ENCODE measurements at places on chromosomes 3 and 15.

DNA sequence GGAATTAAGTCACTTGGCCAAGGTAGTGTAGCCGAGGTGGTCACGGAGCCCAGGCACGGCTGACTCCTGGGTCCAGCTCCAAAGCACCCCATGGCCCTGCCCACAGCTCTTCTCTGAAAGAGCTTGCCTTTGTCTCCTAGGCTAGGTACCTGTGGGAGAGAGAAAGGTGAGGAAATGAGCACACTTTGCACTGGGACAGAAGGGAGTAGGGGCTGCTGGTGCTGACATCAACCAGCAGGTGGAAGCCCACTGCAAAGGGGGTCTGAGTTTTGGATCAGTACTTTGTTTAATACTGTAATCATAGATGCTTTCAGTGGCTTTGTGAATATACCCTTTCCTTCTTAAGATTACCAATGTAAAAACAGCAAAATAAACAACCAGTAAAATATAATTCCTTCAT, 128.3 kb upstream of the EIF1B start:
- DNase-seq: no peak

- DNase-seq: no peak
Observed at GRCh38 chr3:97432914-97433313, 331.6 kb upstream of the ARL6 start.

DNA sequence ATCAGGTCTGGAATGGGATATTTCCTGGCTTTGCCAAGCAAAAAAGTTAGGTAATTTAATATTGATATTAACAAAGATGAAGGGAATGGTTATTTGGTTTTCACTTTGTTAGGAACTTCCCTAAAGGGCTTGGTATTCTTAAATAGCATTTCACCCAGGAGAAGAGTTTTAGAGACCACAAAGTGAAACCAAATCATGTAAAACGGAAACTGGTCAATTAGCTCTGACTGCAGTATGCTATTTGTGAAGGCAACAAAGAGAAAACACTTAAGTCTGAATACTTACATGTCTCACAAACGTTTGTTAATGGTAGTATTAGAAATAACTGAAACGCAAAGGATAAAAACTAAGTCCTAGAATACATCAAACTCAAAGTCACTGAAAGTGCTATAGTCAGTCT, 32.4 kb upstream of the SETMAR start:
- no peak for DNase-seq

DNA sequence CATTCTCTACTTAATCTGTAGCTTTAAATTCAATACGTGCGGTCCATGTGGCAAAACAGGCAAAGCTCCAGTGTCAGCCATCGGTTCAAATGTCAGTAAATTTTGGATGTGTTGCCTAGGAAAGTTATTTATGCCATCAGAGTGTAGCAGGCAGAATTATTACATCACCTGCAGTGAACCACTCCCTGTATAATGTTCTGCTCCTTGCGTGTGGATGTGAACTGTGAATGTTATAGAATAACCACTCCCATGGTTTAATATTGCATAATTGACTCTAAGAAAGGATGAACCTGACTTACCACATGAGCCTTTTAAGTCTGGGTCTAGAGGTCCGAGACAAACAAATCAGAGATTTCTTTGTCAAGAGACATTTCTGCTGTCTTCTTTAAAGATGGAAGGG, 145.5 kb downstream of the GOLIM4 start:
- DNase-seq: no peak

GRCh38 chr15:81181220-81181619, 15.5 kb upstream of the IL16 start:
- no peak for DNase-seq

DNA sequence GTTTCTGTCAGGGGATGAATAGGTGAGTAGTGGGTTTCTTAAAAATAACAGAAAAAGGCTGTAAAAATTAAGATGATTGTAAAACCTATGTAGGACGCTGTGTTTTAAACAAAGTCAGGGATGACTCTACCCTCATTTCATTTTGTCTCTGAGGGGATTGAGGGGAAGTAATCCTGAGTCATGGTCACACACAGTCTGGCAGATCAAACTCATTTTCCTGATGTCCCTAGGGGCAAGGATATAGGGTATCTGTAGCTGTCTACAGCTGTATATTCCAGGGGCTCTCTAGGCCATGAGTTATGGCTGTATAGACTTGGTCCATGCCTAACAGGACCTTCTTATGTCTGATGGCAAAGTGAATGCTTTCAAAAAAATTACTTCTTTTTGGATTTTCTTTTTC, 421.1 kb downstream of the PDCD6IP start:
- no peak for DNase-seq

DNA sequence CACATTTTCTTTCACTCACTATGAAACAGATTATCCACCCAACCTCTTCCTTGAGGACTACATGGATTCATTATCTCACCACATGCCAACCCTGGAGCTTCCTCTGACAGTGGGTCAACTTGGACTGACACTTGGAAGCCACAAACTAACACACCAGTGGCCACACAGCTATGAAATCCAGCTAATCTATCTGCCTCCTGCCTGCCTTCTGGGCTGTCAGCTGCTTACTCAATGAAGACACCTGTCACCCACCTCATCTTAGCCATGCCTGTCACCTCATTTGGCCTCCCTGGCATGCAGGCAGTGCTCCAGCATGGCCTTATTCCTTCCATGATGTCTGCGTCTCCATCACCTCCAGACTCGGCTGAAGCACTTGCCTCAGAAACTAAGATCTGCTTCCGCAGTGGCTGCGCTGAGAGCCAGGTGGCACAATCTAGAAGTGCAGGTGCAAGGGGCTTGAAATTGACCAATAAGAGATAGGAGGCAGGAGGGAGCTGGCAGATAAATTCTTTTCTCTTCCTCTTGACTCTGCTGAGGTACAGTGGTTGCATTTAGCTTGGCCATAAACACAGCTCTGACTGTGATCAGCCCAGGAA, 105.2 kb upstream of the RNF7 start:
- DNase-seq: no peak

GRCh38 chr3:69182588-69183316, 60.4 kb upstream of the LMOD3 start:
- peak; percentile 11 for DNase-seq

- DNase-seq: no peak
Observed at GRCh38 chr15:48423342-48423741, 92.1 kb downstream of the DUT start.

GRCh38 chr3:162489853-162490252, 993.2 kb downstream of the OTOL1 start:
- no peak for DNase-seq

DNA sequence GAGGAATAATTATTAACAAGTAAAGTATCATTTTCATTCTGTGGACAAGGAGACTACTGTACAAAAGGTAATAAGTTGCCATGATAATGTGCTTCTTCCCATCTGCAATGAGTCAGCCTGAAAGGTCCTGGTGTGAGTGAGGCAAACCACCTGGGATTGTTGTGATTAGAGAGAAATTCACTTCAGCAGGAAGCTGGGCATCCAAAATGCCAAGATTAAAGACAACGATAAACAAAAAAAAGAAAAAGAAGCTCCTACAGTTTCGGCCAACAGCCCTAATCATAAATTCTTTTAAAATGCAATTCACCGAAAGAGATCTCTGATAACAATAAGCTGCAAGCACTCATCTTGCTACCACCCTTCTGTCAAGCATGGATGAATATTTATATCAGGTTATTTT, 507.8 kb downstream of the TUSC7 start:
- DNase-seq: no peak

GRCh38 chr3:45319996-45320305, 68.4 kb upstream of the LARS2 start:
- peak; percentile 49 for DNase-seq

DNA sequence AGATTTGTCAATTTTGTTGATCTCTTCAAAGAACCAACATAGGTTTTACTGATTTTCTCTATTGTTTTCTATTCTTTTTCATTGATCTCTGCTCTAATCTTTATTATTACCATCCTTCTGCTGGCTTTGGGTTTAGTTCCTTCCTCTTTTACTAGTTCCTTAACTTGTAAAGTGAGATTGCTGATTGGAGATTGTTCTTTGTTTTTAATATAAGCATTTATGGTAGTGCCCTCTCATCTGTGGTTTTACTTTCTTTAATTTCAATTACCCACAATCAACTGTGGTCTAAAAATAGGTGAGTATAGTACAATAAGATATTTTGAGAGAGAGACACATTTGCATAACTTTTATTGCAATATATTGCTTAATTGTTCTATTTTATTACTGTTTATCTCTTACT, 13.2 kb upstream of the CLRN1 start:
- no peak for DNase-seq

DNA sequence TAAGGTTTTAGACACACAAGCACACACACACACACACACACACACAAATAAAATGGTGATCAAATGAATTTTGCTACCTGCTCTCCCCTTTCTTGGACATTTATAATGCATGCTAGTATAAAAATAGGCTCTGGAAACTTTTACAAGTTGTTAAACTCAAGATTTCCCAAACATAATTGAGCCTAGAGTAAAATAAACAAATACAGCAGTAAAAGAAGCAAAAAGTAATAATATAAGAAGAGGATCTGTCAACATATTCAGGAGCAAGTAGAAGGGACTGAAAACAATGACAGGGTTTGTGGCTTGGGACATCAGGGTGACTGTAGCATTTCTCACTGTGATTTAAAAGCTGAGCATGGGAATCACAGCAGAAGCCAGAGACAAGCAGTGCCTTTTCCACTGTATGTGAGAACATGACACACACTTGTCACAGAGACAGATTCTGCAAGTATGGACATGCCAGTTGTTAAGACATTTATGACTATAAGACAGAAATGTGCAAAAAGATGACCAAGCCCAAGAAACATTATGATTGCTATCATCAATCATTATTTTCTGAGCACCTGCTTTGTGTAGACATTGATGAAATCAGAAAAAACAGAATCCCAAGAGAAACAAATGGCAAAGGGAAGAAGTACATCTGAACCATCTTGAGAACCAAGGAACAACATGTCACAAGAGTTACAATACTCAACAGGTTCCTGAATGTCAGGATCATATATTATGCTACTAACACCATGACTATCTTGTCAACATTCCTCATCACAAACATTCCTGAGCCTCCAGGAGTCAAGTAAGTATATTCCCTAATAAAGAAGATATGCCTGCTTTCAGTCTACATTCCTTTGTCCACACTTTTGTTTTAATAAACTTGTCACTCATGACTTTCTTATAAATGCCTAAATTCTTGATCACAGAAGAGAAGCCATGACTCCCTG, 7.1 kb downstream of the THRB start:
- no peak for DNase-seq

DNA sequence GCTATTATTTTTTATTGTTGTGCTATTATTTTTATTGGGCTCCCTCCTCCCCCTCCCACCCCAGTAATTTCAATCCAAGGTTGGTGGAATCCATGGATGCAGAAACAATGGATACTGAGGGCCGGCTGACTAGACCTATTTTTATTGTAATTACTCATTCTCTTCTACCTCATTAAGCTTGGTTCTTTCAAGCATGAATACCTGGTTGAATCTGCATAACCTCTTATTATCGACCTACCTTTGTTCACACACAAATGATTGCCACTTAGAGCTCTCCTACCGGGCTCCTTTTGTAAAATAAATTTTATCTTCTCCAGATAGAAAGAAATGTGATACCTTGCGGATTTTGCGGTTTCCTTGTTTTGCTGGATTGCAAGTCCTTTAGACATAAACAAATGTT, 31.6 kb downstream of the BTD start:
- peak; percentile 23 for DNase-seq

DNA sequence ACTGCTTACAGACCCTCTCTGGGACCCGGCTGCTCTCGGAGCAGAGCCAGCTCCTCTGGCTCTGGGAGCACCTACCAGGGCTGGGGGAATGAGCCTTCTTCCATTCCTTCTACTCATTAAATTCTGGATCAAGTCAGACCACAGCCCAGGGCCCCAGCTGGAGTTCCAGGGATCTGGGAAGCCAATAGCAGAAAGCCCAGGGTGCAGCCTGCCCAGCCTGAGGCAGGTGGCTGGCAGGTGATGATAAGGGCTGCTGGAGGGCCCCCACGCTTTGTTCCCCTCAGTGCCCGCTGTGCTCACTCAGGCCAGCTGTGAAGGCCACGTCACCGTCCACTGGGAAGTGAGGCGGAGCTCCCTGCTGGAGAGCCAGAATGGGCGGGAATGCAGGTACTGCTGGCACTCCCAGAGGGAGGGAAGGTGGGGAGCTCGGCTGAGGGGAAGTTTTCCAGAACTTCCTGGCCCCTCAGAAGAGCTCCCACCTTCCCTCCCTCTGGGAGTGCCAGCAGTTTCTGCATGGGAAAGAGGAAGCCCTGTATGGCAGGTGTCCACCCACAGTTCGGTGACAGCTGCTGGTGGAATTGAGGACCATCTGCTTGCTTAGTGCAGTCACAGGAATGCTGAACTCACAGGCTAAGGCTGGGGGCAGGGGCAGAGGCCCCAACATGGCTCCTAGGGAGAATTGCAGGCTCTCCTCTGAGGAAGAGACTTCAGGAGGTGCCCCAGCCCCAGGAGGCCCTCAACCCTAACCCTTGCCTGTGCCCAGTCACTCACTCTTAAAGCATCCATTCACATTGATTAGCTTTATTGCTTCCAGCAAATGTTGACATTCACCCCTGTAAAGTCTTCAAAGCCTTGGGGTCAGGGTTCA, 12.6 kb upstream of the RTP3 start:
- DNase-seq: peak; percentile 60

GRCh38 chr3:195582947-195583346, 793 bp downstream of the APOD start:
- no peak for DNase-seq

- DNase-seq: no peak
Observed at GRCh38 chr3:166296179-166296783, 459.1 kb upstream of the BCHE start.

GRCh38 chr15:49506341-49506740, 83.3 kb downstream of the FGF7 start:
- DNase-seq: peak; percentile 8

DNA sequence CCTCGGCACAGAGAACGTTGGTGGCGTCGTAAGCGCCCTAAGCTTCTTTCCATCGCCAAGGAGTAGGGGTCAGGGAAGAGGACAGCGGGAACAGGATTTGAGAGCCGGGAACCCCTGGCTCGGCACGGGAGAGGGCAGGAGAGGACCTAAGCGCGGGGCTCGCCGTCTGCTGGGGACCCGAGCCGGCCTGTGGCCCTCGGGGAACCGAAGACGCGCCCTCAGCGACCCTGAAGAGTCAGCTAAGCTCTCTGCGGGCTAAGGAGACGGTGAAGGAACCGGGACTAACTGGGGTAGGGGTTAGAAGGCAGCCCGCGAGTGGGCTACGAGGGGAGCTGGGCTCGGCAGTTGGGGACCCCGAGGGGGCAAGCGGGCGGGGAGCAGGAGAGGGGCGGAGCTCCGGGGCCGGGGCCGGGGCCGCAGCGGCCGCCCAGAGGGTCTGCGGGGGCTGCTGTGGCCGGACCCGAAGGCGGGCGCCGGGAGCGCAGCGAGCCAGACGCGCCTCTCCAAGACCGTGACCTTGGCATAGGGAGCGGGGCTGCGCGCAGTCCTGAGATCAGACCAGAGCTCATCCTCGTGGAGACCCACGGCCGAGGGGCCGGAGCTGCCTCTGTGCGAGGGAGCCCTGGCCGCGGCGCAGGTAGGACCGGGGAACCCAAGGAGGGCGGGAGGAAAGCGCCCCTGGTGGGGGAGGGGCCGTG, 574 bp downstream of the CASR start:
- no peak for DNase-seq

- DNase-seq: no peak
Observed at GRCh38 chr3:113275929-113276750, 64.8 kb downstream of the BOC start.
